Anterior cingulate cortex (tissue), 58 donors: ENCODE measurements at places on chromosomes 1 and 21.
A peak's percentile ranks its signal among the peaks of the same experiment; 100 is the strongest.

DNA sequence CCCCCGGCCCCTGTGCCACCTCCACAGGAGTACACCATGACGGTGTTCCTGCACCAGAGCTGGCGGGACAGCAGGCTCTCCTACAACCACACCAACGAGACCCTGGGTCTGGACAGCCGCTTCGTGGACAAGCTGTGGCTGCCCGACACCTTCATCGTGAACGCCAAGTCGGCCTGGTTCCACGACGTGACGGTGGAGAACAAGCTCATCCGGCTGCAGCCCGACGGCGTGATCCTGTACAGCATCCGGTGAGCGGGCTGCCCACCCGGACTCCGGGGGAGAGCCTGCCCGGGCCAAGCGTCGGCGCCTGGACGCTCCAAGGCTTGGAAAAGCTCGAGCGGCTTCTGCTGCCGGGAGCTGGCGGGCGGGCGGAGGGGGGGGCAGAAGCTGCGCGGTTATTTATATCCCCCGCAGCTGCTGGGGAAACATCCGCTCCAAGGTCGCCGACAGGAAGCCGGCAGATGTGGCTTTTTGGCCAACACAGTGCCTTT lies 6.4 kb downstream of the GABRD start:
- DNase-seq: no peak

DNA sequence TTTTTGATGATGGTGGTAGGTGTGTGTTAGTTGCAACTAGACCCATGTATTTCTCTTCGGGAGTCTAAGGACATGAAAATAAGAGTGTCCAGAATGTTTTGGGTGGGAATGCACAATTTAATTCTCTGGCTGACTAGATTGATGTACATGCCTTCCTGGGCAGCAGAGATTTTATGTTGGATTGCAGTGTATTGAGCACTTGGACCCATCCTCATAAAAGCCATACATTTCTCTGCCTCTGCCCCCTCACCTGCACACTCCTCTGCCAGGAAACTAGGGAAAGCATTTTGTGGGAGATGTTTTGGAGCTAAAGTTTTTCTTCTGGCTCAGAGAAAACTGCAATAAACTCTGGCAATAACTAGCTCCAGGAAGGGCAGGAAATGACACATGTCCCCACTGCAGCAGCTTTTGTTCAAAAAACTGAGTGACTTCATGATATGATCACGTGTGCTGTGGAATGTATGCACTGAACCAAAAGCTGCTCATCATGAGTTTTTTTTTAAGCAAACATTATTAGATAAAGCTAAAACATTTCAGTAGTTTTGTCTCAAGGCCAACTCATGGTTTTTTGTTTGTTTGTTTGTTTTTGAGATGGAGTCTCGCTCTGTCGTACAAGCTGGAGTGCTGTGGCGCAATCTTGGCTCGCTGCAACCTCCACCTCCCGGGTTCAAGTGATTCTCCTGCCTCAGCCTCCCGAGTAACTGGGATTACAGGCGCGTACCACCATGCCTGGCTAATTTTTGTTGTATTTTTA lies 17.6 kb downstream of the RIT1 start:
- DNase-seq: no peak

GRCh38 chr1:247316590-247317197 lies 15.0 kb downstream of the ZNF496 start:
- no peak for DNase-seq

GRCh38 chr1:21269461-21270085 lies 20.7 kb downstream of the ECE1 start:
- no peak for DNase-seq

DNA sequence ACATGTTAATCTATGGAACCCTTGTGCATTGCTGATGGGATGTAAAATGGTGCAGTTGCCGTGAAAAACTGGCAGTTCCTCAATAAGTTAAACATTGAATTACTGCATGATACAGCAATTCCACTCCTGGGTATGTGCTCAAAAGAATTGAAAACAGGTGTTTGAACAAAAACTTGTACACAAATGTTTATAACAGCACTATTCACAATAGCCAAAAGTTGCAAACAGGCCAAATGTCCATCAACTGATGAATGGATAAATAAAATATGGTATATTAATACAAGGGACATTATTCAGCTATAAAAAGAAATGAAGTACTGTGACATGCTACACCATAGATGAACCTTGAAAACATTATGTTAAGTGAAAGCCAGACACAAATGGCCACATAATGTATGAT lies 17.7 kb upstream of the SRSF10 start:
- no peak for DNase-seq

DNA sequence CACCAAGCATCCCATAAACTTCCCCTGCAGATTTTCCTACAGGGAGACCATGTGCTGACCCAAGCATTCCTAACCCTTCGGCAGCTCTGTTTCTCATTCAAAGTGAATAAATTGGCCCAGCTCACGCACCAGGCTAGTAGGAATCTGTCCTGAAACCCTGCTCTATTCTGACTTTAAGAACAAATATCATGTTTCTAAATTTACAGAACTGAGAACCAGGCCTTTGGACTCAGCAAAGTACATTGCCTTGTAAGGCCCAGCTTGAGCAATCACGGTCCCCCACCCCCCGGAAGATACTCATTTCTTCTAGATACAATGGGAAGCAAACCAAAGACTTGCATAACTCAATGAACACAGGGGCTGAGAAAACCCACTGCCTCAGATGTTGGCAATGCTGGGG lies 160.1 kb upstream of the NFIA start:
- DNase-seq: peak; percentile 7

- DNase-seq: no peak
Observed at GRCh38 chr1:71089536-71090270, 8.9 kb upstream of the ZRANB2 start.

- DNase-seq: no peak
Observed at GRCh38 chr1:167658574-167659328, 28.7 kb downstream of the RCSD1 start.

- no peak for DNase-seq
Observed at GRCh38 chr1:67433837-67434236, 3.6 kb upstream of the SERBP1 start.

DNA sequence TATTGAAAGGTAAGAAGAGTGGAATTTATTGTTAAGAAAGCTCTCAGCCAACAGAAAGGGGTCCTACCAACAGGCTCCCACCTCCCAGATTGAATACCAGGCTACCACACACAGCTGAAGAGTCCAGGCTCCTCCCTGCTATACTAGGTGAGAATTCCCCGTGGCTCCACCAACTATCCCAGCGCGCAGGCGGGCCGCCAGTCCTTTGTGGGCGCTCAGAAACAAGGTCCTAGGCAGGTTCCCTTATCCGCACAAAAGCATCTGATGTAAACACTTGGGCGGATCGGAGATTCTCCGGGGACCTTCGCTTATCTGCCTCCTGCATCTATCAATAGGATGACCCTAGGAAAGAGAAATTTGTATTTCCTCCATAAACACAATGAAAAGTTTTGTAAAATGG lies 423.9 kb upstream of the ADGRL4 start:
- no peak for DNase-seq

GRCh38 chr1:238318294-238319110 lies 427.8 kb upstream of the ZP4 start:
- no peak for DNase-seq

DNA sequence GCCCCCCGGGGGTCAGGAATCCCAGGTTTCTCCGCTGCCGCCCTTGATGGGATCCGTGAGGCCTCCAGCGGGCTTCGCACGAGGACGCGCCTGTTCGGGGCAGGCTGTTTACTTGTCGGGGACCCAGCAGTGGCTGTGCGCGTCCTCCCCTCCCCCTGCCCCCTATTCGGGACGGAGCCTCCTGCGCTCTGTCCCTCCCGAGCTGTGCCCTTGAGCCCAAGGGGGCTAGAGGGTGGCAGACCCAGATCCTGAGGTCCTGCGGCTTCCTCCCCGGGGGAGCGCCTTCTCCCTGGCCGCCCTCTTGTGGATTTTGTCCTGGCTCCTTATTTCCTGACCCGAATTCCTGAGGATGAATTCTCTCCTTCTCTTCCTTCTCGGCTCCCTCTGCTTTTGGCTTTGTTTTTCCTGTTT lies 38.4 kb downstream of the PIK3CD start:
- DNase-seq: no peak
